Posterior cingulate gyrus (tissue), 11 donors: ENCODE measurements at places on chromosomes 5 and 9.

DNA sequence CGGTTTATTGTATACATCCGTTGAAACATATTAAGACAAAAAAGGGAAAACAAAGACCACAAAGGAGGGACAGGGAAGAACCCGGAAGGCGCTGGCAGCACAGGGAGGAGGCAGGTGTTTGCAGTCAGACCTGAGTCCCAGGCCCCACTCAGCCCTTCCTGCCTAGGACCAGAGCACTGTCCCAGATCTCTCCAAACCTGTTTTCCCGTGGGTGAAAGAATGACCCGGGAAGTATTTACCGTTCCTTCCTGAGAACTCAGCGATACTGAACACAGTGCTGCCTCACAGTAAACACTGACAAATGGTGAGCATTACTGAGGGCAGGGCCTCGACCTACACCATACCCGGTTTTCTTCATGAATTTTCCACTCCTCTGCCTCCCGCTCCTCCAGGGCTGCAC is 1.2 kb downstream of the ABO start:
- no peak for DNase-seq

DNA sequence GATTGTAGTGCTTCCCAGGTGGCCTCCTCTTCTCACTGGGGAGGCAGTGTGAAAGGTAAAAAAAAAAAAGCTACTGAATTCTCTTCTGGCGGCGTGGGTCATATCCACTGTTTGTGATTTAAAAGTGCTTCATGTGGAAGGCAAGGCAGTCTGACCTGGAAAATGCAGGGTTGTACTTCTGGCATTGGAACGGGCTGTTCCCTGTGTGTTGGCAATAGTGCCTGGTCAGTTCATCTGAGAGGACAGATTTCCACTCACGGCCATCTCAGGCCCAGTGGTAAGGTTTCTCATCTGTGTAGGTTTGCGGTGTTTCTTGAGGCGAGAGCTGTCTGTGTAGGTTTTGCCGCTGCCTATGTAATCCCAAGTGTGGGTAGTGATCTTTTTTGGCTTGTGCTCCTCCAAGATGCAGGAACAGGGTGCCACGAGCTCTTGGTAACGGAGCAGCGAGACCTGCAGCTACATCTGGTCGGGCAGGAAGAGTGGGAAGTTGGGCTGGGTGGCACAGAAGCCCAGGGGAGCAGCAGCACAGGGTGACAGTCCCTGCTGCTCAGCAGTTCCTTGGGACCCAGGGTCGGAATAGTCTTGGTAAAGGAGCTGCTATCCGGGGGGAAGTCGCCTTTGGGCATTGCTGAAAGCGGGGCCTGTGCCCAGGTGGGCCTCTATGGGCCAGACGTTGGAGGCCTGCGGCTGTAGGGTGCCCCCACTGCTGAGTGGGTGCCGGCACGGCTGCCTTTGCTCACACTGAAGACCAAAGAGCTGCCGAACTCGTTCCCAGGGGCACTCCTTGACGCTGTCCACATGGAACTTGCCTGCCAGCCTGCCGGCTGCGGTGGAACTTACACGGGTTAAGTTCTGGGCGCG is 11.2 kb downstream of the RCL1 start:
- no peak for DNase-seq

- DNase-seq = no peak
These were observed 416.8 kb downstream of the TMEM38B start for GRCh38 chr9:106111039-106111730.

DNA sequence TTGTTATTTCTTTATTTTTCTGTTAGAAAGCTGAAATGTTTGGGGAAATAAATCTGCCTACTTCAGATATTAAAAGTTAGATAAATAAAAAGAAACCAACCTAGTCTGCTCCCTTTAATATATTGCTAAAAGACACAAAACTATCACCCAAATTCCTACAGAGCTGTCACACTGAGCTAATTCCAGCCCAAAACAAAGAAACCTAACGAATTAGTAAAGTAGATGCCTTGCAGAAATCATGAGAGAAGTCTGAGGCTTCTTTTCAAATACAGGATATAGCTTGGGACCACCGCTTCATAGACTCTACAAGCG is 122.2 kb upstream of the LMX1B start:
- DNase-seq = no peak

- no peak for DNase-seq
These were observed 90.4 kb upstream of the SEMA6A start for GRCh38 chr5:116664988-116665387.

DNA sequence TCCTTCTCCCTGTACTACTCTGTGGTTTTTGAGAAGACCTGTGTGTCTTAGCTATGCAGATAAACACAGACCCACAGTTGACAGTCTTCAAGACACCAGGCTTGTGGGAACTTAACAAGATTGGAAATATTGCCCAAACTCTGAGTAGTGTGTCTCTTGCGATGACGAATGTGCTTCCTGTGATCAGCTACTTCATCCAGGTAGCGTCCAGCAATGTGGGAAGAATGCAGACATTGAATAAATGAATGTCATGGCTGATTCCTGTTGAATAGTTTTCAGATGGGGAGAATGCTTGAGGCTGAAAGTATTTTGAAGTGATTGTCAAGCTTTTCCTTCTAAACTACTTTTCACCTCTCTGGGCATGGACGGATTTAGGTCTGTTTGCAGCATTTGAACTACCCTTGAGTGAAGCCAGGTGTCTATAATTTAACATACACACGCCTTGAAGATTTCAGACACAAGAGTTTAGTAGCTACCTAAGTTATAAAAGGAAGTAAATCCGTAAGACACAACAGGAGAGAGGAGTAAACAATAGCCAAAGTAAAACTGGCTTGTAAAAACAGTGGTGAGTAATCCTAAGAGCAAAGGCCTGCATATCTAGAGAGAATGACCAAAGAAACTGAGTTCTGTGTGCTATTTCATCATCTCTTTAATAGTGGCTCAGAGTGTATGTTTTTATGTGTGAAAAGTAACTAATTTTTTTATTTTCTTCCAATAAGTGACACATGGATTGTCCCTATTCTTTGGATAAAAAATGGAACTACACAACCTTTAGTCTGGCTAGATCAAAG is 30.0 kb upstream of the ARL14EPL start:
- DNase-seq = no peak

DNA sequence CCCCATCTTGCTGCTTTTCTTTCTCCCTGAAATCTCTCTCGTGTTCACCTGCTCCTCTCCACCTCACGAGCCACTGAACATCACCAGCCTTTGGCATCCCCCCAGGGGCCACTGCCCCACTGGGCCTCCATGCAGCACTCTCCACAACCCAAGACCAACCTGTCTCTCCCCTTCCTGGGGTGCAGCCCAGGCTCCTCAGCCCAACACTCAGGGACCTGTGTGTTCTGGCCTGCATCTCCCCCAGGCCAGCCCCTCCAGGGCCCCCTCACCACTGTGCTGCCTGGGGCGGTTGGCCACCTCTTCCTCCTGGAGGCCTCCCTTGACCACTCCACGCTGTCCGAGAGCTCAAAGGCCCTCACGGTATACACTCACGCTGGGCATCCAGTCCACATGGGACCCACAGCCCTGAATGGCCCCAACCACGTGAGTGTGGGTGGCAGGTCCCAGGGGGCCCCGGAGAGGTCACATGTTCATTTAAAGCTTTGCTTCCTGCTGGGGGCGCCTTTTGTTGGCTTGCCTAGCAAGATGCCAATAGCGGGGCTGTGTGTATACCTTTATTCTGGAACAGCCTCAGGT is 453 bp upstream of the DOK3 start:
- no peak for DNase-seq

GRCh38 chr5:78997090-78997489 is 12.0 kb upstream of the ARSB start:
- no peak for DNase-seq
